ENCODE measurements at places on chromosomes 2 and 18.
A peak's percentile ranks its signal among the peaks of the same experiment; 100 is the strongest.

DNA sequence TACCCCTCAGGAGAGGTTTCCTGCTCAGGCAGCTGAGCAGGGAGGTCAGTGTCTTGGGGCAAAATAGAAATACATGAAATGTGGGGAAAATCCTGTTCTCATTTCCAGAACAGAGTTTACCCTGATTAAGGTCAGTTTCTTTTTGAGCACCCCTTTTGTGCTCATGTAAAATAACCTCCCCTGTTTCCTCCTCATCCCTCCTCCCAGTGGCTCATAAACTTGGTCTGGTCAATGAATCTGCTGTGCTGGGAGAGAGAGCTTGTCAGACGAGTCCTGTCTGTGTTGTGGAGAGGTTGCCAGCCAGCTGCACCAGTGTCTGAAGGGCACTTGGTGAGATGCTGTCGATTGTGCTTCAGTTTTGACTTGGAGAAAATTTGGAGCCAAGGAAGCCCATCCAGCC is 48.6 kb downstream of the NTSR2 start:
- no peak for DNase-seq

DNA sequence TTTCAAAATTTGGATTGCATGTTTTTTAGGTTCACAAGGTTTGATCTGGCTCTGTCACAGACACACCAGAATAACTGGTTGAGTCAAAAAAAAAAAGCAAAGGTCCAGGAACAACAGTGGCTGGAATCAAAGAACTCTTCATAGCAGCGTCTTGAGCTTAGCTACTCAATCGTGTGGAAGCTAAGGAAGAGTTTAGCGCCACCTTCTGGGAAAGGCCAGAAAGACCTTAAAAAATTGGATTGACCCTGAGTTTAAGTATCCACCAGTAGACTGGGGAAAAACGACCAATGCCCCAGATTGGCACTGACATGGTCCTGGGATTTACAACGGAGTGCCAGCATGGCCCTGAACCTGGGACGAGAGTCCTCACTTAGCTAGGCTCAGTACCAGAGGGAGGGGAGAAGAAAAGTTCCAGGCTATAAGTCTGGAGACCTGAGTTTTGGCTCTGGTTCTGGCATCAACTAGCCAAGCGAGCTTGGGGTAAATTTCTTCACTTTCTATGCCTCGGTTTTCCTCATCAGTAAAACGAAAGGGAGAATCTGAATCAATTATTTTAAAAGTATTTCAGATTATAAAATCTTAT is 71.1 kb upstream of the TFCP2L1 start:
- DNase-seq, result peak; percentile 42

DNA sequence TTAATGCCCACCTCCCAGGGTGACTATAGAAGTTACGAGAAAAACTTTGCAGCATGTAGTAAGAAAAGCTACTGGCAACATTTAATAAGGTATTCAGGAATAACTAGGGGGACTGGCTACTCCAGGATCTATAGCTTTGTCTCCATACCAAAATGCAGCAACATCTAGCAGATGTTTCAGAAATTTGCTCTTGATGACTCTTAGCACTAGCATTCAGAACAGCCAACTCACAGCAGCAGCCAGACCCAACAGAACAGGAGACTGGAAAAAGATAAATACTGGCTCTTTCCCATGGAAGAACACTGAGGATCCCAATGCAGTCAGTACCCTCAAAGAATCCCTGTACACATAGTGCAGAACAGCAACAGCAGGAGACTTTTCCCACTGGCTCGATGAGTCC is 105.0 kb downstream of the PRKRA start:
- DNase-seq, result no peak

DNA sequence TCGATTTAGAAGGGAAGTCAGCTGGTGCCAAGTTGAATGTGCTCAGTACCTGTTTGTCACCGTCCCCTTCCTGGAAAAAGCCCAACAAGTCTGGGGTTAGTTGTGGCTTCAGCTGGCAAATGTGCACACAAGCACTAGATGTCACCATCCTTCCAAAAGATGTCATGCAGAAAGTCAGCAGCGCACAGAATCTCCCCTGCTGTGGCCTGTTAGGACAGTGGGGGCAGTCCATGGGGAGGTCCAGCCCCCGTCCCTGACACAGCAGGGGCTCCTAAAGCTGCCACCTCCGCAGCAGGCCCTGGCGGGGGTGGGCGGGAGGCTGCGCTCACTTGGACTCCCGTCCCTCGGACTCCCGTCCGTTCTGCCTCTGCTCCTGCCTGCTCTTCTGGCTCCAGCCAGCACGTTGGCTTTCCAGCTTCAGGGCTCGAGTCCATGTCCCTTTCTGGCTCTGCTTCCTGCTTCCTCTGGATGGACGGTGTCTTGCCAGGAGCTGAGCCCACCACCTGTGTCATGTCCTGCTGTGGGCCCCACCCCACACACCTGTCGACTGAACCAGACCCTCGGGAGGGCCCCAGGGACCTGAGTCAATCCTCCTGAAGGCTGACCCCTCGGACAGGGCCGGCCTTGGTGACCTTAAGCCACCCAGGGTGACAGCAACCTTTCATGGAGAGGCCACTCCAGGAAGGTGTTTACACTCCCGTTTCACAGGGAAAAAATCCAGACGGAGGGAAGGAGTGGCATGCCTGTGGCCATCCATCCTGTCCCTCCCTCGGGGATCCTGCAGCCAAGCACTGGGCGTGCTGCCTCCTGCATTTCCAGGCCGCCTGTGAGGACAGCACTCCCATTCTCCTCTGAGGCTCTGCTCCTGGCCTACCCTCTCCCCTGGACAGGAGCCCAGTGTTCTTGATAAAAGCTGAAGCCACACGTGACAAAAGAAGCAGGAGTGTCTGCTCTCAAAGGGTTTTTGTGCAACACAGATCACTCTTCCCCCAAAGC is 8.5 kb downstream of the RAB17 start:
- DNase-seq, result peak; percentile 56

GRCh38 chr2:233244818-233245217 is 6.7 kb upstream of the ATG16L1 start:
- no peak for DNase-seq

DNA sequence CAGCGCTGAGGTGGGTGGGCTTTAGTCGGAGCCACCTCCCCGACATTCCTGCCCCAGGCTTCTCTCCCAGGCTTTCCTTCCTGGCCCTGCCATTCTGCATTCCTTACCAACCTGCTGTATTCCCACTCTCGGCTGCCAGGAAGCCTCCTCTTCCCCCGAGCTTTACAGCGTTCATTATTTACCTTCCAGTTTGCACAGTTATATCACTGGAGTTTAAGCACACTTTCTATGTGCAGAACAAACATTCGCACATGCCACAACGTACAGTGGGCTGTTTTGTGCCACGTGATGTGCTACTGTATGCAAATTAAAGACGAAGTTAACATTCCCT is 246.3 kb downstream of the SOX11 start:
- no peak for DNase-seq

- no peak for DNase-seq
These were observed 308.7 kb downstream of the LRATD1 start for GRCh38 chr2:14941151-14941631.

- DNase-seq, result no peak
These were observed 103.2 kb downstream of the CTIF start for GRCh38 chr18:48641981-48642380.

- DNase-seq, result no peak
These were observed 318.7 kb upstream of the ID2 start for GRCh38 chr2:8363161-8363560.

- no peak for DNase-seq
These were observed 2.1 kb upstream of the MAP3K2 start for GRCh38 chr2:127389778-127390435.

DNA sequence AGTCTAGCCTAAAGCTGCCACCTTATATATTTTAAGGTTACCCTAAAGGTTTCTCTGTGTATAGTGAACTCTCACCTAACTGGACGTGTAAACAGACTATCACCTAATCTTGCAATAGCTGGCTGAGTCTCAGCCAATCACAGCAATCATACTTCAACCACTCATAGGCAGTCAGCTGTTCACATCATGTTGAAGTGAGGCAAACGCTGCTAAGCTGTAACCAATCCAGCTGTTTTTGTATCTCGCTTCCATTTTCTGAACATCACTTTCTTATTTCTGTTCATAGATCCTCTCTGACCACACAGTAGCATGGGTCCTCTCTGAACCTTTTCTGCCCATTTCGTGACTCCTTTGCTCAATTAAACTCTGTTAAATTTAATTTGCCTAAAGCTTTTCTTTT is 468.2 kb upstream of the POU3F3 start:
- no peak for DNase-seq

GRCh38 chr2:136327162-136327852 is 209.4 kb upstream of the CXCR4 start:
- DNase-seq, result no peak

DNA sequence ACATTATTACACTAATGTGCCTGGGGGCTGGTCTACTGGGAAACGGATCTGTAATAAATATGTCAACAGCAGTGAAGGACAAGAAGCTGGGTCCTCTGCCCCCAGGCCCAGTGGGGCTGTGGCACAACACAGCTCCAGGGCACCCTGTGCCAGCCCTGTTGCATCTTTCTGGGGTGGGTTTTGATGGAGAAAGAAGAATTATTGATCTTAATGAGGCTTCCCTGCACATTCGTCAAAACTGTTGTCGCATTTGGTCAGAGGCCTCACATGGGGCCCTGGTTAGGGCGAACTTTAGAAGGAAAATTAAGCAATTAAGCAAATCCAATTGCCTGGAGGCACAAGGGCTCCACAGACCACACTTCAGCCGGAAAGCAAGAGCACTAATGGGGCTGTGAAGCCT is 30.0 kb upstream of the TWIST2 start:
- DNase-seq, result no peak

DNA sequence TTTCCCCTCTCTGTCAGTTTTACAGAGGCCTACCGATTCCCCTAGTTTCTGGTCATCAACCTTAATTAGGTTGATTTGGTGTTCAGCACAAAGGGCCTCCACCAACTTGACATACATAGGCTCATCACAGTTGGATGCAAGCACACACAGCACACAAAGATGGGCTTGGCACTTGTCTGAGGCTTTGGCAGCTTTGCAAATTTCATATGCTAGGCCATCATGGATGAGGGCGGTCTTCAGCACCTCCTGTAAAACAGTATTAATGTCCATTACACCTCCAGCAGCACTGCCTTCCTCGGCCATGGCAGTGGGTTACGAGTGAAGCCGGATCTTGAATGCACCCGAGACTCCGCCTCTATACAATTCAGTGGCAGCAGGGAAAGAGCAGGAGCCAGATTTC is 56.9 kb downstream of the REL start:
- no peak for DNase-seq

- no peak for DNase-seq
These were observed 244.5 kb upstream of the MEX3C start for GRCh38 chr18:51442012-51442411.

DNA sequence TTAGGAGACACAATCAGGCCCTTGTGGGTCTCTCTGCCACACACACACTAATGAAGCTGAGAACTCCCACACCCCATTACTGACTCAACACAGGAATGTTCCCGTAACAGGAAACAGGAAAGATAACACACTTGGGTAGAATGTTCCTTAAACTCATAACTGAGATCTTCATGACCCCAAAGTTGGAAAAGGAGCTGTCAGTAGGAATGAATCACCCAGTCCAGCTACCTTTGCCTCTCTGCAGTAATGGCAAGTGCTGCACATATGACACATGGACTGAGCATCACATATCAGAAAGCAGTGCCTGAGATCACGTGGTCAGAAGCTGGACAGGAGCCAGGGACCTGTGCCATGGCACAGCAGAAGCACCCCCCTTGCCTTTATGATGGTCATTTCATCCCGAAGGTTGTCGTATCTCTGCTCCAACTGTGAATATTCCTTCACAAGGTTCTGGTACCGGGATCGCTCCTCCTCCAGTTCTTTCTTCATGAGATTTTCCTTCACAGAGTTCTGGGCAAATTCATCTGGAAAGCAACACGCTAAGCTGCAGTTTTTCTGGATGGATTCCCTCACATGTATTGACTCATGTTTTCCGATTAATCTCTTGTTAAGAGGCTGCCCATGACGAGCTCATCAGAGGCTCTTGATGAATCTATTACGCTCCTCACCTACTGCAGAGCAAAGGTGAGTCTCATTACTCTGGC is 65.4 kb upstream of the ACAA2 start:
- DNase-seq, result peak; percentile 85

DNA sequence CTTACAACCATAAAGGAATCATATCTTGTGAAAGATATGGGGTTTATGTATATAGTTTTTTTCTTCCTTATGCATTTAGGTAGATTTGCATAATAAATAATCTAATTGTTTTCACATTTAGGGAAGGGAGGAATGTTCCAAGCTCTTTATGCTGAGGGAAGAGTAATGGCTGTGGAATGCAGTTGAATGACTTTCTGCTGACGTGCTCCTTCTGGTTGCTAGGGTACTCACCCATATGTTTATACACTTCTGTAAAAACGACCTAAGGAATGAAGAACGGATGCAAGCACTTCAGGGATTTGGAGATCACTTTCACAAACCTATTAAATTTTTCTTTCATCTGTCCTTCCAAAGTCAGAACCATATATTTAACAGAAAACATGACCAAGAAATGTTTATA is 29.2 kb upstream of the PPP4R1 start:
- DNase-seq, result peak; percentile 94

GRCh38 chr2:215431778-215432758 is 3.8 kb downstream of the FN1 start:
- no peak for DNase-seq
